ENCODE measurements at places on chromosomes 11 and 22.

GRCh38 chr11:41201156-41201555 is 258.3 kb downstream of the LRRC4C start:
- DNase-seq: peak; percentile 16

GRCh38 chr22:45891021-45891421 is 85.9 kb downstream of the WNT7B start:
- no peak for DNase-seq

GRCh38 chr11:31813391-31814175 is 2.5 kb upstream of the PAX6 start:
- DNase-seq: peak; percentile 36

DNA sequence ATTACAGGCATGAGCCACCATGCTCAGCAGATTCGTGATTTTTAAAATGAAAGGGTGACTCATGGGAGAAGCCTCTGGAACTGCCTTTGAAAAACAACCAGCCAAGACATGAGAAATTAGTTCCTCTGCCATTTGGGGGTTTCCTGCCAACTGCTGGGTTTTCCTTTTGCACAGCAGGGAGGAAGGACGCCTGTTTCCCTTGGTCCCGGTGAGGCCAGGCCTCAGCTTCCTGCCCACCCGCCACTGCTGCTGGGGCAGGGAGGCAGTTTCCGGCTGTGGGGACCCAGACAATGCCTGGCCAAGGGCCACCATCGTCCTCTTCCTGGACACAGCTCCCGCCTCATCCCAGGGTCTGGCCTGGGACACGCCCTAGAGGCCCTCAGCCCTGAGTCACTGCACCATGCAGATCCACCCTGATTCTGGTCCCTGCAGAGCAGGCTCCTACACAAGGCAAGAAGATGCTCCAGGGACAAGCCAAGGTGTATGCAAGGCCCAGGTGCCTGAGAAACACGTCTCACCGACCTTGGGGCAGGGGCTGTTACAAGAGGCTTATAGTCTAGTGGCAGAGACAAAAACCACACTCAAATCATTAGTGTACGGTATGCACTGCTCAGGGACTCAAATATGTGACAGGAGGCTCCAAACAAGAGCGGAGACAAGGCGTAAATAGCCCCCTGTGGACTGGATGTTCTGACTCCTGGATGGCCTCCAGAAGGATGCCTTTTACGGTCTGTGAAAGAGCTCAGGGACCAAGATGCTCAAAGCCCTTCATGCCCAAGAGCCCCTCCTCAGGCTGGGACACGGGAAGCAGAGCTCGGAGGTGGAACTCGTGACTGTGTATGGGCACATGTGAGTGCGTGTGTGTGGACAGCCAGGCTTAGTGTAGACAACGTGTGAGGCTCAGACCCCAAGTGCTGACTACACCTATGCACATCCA is 10.0 kb downstream of the PPM1F start:
- DNase-seq: no peak

GRCh38 chr11:89516496-89516895 is 25.3 kb upstream of the NOX4 start:
- DNase-seq: no peak

- DNase-seq: no peak
Measured at GRCh38 chr22:19822301-19823117, 32.2 kb downstream of the GNB1L start.

- no peak for DNase-seq
Measured at GRCh38 chr11:110808248-110808647, 96.0 kb upstream of the ARHGAP20 start.

GRCh38 chr11:101718402-101718801 is 134.6 kb upstream of the TRPC6 start:
- no peak for DNase-seq

GRCh38 chr22:31945443-31945855 is 1.1 kb downstream of the YWHAH start:
- no peak for DNase-seq

DNA sequence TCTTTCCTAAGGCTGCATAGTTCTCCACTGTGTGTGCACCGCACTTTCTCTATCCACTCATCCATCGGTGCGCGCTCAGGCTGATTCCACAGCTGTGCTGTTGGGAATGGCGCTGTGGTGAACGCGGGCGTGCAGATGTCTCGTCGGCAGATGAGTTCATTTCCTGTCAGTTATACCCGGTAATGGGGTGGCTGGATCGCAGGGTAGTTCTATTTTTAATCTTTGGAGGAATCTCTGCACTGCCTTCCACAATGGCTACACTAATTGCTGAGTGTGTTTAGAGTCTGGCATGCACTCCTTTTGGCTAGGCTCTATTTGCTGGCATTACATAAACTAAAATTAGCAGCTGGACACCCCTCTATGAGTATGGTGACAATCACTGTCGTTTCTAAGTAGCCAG is 27.9 kb upstream of the KRTAP5-7 start:
- DNase-seq: no peak

- no peak for DNase-seq
Measured at GRCh38 chr11:112477581-112478317, 217.1 kb upstream of the PLET1 start.

DNA sequence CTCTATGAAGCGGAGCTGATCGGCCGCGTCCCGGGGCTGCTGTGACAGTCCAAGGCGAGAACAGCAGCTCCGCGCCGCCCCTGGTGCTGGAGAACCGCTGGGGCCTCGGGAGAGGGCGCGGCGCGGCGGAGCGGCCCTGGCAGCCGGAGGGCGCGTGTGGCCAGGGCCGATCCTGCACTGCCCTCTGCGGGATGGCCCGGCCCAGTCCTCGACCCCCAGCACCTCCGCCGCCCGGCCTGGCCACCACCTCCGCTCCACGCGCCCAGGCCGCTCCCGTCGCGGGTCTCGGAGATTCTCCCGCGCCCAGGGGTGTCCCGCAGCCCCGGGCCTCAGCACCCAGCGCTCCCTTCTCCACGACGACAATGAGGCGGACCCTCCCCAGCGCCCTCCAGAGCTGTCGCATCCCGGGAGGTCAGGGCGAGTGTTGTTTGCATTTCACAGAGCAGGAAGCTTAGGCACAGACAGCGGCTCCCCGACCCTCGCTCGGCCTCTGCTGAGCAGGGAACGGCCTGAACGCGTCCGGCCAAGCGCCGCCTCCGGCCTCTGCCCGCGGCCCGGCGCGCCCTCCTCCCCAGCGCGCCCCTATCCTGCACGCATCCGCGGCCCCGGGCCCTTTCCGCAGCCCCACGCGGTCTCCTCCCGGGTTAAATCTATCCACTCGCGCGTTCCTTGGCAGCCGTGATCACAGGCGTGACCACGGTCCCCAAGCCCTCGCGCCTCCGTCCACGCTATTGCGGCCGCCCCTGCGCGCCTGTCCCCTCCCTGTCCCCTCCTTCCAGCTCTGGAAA is 109.7 kb downstream of the WNT7B start:
- DNase-seq: no peak

GRCh38 chr22:47600791-47601625 is 838.6 kb downstream of the TBC1D22A start:
- DNase-seq: no peak

GRCh38 chr11:46363455-46364005 is 16.3 kb downstream of the DGKZ start:
- DNase-seq: no peak

GRCh38 chr11:63884196-63884932 is 32.6 kb downstream of the RCOR2 start:
- DNase-seq: no peak

DNA sequence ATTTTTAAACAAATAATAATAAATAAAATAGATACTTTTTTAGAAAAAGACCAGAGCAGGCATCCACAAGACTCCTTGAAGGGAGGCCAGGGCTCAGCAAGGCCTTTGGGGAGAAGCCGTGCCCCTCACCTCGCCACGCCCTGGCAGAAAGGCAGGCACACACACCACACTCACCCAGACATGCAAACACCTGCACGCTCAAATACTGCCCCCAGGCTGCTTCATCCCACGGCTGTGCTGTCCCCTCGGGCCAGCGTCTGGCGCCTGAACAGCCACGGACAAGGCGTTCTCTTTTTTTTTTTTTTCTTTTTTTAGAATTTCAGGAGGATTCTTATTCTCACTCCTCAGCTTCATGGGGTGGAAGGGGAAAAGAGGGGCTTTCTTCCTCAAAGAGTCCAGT is 1.5 kb downstream of the FADS3 start:
- no peak for DNase-seq

GRCh38 chr11:69546735-69547370 is 65.4 kb downstream of the LINC01488 start:
- DNase-seq: peak; percentile 72

- DNase-seq: peak; percentile 73
Measured at GRCh38 chr11:70270877-70271648, 573 bp downstream of the PPFIA1 start.

- no peak for DNase-seq
Measured at GRCh38 chr11:12175694-12176241, 65.4 kb downstream of the MICAL2 start.

DNA sequence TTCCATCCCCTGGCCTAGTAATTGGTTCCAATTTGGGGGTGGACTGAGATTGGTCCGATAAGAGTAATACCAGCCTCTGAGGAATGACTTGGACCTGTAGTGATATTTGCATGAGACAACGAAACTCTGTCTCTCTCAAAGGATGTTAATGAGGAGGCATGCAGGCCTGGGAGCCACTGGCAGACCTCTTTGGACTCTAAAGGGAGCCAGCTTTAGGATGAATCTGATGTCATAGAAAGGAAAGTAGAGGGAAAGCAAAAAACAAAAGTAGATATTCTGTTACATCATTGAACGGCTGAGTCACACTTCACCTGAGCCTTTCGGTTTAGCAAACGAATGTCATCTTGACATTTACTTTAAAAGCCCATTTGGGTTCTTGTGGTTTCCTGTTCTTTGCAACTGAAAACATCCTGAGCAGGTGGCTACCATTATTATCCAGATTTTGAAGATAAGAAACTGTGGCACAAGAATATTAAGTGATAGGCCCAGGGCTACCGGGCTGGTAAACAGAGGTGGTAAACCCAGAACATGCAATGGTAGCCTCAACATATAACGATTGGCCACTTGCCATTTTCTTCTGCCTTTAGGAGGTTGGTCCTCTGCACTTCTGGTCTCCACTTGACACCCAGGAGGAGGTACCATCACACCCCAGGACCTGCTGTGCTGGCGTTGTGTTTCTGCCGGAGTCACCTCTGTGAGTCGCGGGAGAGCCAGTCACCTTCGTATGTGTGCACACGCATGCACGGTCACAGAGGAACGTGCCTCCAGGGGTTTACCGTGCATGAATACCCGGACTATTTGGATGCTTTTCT is 42.7 kb downstream of the RTL6 start:
- DNase-seq: peak; percentile 52

DNA sequence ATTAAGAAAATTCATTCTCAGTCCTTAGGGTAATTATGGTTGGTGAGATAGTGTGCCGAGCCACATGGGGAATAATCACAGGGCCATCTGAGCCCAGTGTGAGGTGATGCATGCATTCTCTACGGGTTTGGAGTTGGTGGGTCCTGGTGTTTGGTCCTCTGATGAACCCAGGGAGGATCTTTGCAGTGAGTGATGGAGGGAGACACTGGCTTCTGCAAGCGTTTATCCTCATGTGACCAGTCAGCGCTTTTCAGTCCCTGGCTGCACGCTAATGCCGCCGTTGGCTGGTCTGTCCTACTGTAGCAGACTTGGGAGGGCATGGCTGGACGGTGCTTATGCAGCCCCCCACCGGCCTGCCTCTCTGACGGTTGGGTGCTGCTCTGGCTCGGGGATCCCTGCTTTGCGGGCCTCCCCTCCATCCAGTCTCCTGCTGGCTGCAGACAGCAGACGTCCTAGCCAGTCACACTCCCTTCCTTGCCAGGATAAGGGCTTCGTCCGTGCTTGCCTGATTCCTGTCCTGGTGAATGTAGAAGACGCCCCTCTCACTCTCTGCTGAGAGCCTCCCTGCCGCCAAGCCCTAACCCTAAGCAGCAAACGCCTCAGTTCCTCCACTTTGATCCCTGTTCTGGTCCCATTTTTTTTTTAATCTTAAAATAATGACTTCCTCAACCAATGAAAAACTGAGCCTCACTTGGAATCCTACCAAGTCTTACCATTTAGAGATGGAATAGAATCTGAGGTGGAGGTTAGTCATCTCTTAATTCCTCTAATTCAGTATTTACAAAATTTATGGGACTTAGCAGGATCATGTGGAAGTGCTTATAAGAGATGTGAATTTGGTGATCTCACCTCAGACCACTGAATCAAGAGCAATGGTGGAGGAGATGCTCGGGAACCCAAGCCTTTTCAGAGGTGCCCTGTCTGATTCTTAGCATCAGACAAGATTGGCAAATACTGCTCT is 143.7 kb upstream of the SORL1-AS1 start:
- DNase-seq: no peak

DNA sequence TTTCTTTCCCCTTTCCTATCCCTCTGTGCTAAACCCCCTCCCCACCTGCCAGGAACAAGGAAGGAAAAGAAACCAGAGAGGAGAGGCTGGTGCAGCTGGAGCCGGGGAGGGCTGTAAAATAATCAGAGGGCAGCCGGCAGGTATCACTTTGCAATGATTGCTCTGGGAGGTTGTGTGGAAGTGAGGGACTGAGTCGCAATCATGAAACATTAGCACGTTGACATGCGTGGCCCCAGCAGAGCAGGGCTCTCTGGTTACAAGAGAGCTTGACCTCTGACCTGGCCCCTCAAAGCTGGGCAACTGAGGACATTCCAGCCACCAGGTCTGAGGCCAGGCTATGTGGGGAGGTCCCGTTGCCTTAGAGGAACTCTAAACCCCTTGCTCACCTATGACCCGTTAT is 170.8 kb upstream of the BDNF start:
- no peak for DNase-seq

- no peak for DNase-seq
Measured at GRCh38 chr11:12420040-12420439, 42.7 kb downstream of the PARVA start.

GRCh38 chr11:124825876-124826275 is 25.7 kb upstream of the MSANTD2 start:
- DNase-seq: no peak

GRCh38 chr11:99781074-99781473 is 760.3 kb downstream of the CNTN5 start:
- no peak for DNase-seq

DNA sequence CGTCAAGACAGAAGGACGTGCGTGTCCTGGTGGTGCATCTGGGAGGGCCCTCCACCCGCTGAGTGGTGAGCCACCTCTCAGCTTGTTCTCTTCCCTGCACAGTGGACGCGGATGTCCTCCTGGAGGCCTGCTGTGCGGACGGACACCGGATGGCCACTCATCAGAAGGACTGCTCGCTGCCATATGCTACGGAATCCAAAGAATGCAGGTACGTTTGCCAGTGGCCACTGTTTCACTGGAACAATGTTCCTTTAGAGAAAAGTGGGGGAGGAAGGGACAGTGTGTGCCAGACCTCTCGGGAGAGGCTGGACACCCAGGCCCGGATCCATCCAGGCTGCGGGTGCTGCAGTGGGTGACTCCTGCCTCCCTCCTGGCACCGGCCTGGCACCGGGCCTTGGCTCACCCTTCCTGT is 15.9 kb downstream of the FBLN1 start:
- no peak for DNase-seq

GRCh38 chr22:20305894-20306645 is 13.8 kb downstream of the DGCR6L start:
- DNase-seq: no peak

- DNase-seq: no peak
Measured at GRCh38 chr11:83681031-83681781, 395.0 kb upstream of the CCDC90B start.

- DNase-seq: no peak
Measured at GRCh38 chr11:79066456-79067351, 374.1 kb downstream of the TENM4 start.
